ENCODE measurements at places on chromosomes 3 and 15.
A peak's percentile ranks its signal among the peaks of the same experiment; 100 is the strongest.

- no peak for DNase-seq
Observed at GRCh38 chr15:93428150-93428549, 339.1 kb upstream of the RGMA start.

DNA sequence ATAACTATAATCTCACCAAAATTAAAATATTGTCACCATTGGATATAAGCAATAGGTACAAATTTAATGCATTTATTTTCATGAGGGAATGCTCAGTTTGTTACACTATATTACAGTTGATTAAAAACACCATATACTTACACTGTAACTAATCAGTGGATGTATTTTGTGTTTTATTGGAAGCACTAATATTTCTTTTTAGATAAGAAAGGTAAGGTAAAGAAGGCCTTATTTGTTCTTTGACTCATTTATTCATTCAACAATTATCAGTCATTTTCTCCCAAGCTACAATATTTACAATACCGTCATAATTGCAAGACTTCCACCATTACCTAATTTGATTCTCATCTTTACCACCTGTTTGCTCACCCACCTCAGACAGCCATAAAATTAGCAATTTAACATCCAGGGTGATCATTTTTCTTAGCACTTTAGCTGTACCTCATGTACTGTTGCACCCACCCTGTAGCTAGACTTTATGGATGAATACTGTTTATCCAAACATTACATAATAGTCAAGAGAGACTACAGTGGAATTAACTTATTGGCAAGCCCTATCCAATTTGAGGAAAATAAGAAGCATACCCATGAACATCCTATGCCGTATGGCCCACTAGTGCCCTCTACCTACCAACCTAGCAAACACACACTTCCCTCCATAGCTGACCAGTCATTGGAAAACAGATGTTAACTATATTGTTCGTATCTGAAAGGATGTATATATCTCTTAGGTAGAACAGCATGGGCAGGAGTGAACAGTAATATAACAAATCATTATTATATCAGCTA is 229.6 kb downstream of the BBX start:
- DNase-seq: peak; percentile 85

DNA sequence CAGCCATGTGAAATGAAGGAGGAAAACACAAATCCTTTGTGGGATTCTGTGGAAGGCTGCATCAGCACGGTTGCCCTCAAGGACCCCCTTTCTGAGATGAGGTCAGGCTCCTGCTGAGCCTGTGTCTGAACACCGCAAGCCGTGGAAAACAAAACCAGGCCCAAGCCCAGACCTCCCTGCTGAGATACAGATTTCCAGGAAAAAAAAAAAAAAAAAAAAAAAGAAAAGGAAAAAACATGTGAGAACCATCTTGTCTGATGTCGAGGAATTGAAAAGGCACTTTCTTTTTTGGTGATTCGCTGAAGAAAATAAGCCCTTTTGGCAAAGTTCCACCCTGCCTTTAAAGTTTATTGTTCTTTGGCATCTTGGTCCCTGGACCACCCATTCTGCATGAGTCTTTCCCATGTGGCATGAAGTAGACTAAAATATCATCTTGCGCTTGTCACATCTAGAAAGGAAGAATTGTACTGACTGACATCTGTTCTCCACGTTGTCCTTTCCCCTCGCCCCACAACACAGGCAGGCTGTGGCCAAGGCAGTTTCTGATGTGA is 117.6 kb downstream of the CHST2 start:
- DNase-seq: no peak

- DNase-seq: no peak
Observed at GRCh38 chr15:21269121-21269520, 171.2 kb downstream of the POTEB3 start.

- peak; percentile 29 for DNase-seq
Observed at GRCh38 chr15:56835718-56836171, 82.7 kb upstream of the TCF12 start.

DNA sequence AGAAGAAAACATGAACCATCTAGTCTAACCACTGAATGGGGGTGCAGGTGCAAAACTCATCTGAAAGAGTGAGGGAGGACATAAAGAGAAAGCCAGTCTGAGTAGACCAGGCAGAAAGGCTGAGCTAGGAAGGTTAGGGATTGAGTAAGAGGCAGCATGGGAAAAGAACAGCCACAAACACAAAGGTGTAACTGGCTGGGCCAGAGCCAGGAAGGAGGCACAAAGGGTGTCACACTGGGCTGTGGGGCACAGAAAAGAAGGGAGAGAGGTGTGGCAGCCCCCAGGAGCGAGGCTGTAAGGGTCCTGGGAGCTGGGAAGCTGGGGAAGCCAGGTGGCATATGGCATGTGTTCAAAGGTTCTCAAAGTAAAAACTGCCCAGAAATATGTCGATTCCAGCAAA is 18.7 kb downstream of the IGSF11 start:
- no peak for DNase-seq

- peak; percentile 37 for DNase-seq
Observed at GRCh38 chr3:52428151-52429005, 16.5 kb downstream of the SEMA3G start.

DNA sequence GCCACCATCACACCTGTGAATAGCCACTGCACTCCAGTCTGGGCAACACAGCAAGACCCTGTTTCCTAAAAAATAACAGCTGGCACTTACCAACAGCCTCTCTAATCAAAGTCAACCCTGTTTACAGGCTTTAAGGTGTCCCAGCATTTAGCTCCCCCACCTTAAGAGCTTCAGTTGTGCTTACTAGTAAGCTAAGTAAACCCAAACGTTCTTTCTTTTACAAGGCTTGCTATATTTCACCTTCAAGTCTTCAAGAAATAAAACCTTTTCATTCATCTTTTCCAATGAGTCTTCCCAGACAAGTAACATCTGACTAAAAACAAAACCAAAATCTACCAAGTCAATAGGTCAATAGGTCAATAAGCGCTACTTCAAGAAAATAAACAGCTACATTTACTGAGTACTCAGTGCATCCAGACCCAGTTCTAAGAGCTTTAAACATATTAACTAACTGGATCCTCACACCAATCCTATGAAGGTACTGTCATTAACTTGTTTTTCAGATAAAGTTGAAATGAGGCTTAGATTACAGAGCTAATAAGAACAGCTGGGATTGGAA is 62.4 kb downstream of the PBRM1 start:
- no peak for DNase-seq

GRCh38 chr15:56496635-56497034 is 31.7 kb upstream of the MNS1 start:
- DNase-seq: peak; percentile 68

- DNase-seq: no peak
Observed at GRCh38 chr3:108500728-108501127, 9.7 kb downstream of the MYH15 start.

GRCh38 chr3:116155841-116156240 is 289.4 kb downstream of the LSAMP start:
- DNase-seq: no peak

DNA sequence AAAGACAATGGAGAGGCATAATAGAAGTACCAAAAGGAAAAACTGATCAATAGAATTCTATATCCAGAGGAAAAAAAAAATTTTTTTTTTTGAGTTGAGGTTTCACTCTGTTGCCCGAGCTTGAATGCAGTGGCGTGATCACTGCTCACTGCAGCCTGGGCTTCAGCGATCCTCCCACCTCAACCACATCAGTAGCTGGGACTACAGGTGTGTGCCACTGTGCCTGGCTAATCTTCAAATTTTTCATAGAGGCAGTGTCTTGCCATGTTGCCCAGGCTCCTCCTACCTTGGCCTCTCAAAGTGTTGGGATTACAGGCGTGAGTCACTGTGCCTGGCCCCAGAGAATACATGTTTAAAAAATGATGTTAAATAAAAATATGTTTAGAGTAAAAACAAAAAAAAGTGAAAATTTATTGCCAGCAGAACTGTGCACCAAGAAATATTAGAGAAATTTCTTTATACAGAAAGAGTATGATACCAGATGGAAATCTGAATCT is 154.3 kb upstream of the ZBTB20 start:
- no peak for DNase-seq

GRCh38 chr3:15521573-15521965 is at the start of gene COLQ:
Gene COLQ, minus strand, starts transcription at chr3:15521706. Its CDS starts 81 bp downstream, at chr3:15521625.
- DNase-seq: no peak

GRCh38 chr15:36218991-36219390 is 360.4 kb upstream of the CDIN1 start:
- DNase-seq: peak; percentile 19

GRCh38 chr3:143998266-143998665 is 26.6 kb downstream of the DIPK2A start:
- DNase-seq: no peak

GRCh38 chr3:148420242-148420641 is 277.5 kb upstream of the AGTR1 start:
- peak; percentile 26 for DNase-seq

DNA sequence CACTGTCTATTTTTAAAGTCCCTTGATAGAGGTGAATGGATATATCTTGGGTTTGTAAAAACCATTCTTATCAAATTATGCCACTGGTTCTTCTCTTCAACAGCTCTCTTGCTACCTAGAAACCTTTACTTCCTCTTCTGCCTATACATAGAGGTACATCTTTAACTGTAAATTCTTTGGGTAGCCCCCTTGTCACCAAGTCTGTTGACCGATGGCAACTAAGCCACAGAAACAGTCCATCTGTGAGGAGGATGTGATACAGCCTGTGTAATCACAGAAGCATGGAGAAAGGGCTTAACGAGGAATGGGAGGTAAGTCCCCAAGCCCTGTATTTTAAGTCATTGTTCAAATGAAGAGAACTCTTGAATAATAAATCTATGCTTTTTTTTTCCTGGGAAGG is 246.5 kb upstream of the MDFIC2 start:
- no peak for DNase-seq

DNA sequence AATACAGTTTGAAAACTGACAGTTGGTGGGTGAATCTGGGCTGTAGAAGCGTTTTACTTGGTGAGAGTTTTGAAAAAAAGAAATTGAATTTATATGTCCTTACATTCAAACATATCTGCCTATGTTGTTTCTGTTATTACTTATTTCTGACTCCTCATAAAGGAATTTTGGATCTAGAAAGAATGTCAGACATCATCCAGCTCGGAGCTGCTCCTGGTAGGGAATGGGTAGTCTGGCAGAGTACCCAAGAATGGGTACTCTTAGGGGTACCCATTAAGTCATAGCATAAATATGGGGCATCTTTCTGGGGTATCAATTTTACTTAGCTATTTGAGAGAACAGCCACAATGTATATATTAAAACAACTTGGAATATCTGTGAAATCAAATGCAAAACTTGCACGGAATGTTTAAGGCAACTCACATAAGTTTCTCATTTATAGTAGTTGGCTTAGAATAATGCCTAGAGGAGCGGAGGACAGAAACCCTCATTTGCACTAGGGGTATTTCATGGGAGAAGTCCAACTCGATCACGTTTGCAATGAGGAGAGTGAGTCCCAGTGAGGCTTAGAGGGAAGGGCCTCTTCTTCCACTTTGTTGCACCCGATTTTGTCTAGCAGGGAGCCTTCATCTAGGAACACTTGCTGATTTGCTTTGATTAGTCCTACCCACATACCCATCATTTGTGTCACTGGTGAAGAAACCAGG is 2.4 kb upstream of the LARP6 start:
- DNase-seq: no peak

GRCh38 chr3:65251375-65251774 is 563.6 kb upstream of the ADAMTS9 start:
- no peak for DNase-seq

DNA sequence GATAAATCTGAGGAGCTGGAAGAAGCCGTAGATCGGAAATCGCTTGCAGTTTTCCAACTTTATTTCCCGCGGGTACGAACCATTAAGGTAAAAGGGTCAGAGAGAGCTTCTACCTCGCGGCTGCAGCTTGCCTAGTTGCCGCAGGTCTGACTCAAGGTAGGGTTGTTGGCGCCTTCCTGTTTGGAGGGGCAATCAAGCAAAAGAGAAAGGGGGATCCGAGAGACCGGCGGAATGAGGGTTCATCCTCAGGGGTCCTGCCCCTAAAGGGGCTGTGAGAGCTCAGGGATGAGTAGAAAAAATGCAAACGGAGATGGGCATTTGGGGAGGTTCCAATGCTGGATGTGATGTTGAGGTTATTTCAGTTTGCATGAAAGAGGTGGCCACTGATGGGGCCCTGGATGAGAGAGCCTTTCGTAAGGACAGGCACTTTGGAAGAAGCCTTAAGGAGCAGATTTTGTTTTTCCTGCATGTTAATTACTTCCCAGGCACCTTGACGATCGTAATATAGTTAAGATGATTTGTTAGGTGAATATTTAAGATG is 265.4 kb downstream of the CGGBP1 start:
- no peak for DNase-seq

- no peak for DNase-seq
Observed at GRCh38 chr15:75231836-75232235, 26.3 kb upstream of the GOLGA6C start.

GRCh38 chr3:176296066-176296597 is 901.1 kb downstream of the TBL1XR1 start:
- DNase-seq: no peak

- DNase-seq: no peak
Observed at GRCh38 chr3:28905798-28906197, 375.1 kb upstream of the RBMS3 start.

DNA sequence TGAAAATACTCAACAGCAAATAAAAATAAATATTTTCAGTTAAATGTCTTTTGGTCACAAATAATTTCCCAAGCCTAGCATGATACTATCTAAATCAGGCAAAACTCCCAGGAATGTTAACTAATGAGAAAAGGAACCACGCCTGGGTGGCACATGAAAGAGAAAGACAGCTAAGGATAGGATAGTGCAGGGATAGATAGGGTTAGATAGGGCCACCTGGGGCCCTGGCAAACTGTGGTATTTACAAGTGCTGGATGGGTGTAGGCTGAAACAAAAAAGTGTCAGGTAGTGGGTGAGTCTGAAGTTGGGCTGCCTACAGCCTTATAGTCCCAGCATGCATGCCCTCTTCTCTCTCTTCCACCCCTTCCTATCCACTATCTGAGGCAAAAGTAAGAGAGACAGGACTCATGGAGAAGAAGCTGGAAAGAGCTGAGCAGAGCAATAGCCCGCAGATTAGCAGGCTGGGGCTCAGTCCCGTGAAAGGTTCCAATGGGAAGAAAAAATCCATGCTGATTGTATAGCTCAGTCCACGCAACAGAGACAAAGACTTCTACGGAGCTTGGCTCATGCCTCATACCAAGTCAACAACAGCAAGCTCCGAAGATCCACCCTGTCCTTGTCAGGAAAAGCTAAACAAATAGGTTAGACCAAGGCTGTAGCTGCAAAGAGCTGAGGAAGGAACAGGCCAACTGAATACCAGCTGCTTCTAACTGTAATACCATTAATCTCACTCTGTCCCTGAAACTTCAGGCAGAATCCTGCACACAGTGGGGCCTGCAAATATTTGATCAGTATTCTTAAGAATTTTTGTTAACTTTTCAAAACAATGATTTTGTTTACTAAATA is 342.1 kb upstream of the ATP11B start:
- no peak for DNase-seq

DNA sequence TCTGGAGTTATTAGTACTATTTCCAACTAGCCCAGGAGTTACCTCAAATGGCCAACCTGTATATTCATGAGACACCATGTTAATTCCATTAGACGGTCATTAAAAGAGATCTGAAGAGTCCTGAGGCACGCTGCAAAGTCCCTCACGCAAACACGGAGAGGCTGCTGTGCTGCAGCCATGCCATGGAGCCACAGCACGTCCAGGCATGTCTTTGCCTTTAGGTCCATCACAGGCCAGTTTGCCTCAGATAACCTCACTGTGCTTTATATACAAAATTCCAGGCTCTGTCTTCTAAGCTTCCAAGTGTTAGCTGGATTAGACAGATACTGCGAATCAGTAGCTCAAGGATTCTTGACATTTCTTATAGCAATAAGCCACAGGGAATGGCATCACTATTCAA is 9.8 kb upstream of the PLAAT1 start:
- no peak for DNase-seq

GRCh38 chr3:4211610-4212009 is 91.6 kb upstream of the SETMAR start:
- no peak for DNase-seq

Measured in NCI-H1105 treated with DMSO at 0.1 percent for 48 hours (cell line).